ENCODE measurements at places on chromosomes 12 and 14.

DNA sequence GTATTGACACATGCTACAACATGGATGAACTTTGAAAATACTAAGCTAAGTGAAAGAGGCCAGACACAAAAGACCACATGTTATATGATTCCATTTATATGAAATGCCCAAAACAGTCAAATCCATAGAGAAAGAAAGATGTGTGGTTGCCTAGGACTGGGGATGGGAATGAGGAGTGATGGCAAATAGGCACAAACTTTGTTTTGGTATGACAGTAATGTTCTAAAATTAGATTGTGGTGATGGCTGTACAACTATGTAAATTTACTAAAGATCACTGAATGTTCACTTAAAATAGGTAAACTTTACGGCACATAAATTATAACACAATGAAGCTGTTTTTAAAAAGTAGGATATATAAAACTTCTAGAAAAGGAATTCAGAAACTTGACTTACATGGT is 41.7 kb downstream of the PPP1R13B start:
- DNase-seq: no peak

GRCh38 chr14:33682760-33683159 is 268.1 kb downstream of the EGLN3 start:
- DNase-seq: no peak

GRCh38 chr14:32121536-32121935 is 44.4 kb downstream of the ARHGAP5 start:
- no peak for DNase-seq

GRCh38 chr14:27184427-27184826 is 586.6 kb upstream of the NOVA1 start:
- no peak for DNase-seq

DNA sequence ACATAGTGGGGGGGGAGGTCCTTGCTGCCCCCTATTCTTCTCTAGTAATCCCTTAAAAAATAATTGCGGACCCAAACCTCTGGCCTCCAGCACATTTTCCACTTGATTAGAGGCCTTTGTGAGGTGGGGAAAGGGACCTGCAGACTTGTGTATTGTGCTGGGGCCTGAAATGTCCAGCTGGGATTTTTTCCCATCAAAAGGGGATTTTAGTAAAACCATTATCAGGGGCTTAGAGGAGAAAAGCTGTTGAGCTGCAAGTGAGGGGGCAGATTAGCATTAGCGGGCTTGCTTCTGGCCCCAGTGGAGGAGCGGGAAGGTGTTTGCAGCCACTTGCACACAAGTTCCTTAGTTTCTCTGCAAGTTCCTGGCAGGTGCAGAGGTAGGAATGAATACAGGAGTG is 13.9 kb downstream of the FBXL14 start:
- DNase-seq: no peak

GRCh38 chr14:104980611-104981531 is 2.7 kb upstream of the AHNAK2 start:
- no peak for DNase-seq

DNA sequence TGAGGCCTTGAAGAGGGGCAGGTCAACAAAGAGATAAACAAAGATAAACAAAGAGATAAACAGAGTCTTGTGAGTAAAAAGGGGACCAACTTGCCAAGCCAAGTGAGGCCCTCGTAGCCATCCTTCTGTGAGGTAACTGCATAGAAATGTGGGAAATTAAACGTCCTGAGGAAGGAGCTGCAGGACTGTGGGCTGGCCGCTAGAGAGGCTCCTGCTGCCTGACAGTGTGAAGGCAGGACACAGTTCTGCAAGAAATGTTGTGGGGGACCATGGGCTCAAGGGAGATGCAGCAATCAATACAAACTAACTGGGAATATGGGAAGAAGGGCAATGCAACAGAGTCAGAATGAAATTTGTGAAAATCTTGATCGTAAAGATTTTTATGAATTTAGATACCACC is 91.9 kb downstream of the SLC8A3 start:
- DNase-seq: no peak

DNA sequence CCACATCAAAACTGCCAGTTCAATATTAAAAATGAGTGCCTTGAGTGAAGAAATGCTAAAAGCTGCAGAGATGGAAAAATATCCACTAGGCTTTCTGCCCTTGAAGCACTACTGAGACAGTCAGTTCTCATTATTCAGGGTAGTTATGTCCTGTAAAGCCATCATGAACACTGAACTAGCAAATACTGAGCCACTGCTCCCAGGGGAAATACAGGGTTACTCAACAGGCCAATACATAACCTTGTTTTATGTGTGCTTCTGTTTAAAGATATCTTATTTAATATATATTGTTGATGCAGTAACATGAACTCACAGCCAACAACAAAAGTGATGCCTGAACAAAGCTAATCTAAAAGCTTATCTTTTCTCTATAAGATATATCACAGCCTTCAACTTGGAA is 3.3 kb downstream of the RAD52 start:
- no peak for DNase-seq

DNA sequence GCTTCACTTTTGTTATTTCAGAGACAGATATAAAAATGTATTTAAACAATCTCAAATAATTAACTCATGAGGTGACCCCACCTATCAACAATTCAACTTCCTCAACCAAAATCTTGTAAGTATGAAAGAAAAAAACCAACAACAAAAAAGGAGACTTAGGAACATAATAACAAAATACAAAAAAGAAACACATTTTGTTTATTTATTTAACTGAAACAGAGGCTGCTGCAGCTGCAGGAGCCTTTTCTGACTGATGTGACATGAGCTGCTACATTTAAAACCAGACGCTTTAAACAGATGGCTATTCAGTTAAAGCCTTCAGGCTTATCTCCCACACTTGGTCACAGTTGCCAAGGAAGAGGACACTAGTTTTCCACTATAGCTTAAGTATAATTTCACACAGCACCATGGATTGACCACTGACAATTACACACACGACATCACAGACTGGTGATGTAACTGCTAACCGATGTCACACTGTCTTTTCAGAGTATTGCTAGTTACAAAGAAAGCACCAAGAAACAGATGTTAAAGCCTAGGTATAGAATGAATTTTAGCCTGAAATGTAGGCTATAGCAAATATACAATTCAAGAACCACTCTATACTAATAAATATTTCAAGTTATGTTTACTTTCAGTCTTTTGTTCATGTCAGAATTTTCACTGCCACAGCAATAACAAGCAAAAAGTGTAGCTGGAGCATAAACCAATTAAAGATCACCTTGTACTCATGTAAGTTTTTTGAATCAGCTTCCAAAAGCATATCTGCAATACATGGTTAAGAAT is 113.0 kb downstream of the MED13L start:
- no peak for DNase-seq

DNA sequence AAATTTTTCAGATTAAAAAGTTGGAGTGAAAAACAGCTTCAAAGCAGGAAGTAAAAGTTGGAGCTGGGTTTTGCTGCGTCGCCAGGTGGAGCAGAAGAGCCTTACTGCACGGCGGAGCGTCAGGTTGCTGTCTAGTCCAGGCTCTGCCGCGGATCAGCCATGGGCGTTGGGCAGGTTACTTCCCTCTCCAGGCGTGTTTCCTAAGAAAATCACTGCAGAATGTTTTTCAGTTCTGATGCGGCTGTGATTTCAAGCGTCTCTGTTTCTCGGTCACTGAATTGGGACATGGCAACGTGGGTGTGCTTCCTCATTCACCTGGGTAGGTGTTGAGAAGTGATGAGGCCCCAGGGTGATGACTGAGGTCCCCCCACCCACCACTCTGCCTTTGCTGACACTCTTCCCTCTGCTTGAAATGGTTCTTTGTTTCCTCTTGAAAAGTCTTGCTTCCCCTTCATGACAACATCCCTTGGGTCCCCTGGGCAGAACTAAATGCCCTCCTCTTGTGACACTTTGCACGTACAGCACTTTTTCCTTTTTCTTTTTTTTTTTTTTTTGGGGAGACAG is 7.6 kb downstream of the EVL start:
- no peak for DNase-seq

GRCh38 chr12:48815126-48816110 is 2.9 kb upstream of the CACNB3 start:
- no peak for DNase-seq

- DNase-seq: no peak
Measured at GRCh38 chr12:45324391-45324790, 108.5 kb downstream of the ANO6 start.

DNA sequence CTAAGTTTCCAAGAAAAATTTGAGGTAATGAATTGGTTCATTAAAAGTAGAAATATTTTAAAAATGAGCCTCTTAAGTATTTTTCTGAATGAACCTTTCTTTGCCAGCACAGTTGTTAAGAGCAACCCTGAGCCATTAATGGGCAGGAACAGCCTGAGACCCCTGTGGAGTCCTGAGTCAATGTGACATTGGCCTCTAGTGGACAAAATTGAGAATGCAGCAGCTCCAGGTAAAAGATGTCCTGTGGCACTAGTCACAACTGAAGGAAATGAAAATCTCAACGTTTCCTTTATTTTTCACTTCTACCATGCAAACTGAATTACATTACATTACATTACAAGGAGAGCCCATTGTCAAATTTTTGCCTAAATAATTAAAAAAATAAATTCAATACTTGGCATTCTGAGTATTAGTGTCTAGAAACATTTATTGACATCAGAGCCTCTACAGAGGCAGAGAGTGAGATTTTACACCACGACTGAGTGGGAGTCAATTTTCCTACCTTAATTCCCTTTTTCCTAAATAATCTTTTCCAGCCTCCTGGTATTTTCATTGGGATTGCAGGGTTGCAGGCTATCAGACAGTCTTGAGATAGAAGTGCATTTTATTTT is 135.7 kb downstream of the PPM1H start:
- DNase-seq: peak; percentile 39

DNA sequence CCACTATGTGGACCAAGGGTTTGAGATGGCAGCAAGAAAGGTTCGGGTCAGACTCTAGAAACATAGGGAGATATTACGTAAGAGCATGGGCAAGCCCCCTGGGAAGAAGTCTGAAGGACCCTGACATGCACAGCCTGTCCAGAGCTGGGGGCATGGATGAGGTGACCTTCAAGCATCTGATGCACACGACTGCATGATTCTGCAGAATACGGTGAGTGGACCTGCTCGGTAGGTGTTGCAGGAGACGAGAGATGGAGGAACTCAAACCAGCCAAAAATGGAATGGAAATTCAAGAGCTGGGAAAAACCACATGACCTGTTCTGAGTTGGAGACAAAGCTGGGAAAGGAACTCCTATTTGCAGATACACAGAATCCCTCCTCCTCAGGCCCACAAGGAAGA is 43.6 kb downstream of the ANO2 start:
- no peak for DNase-seq

DNA sequence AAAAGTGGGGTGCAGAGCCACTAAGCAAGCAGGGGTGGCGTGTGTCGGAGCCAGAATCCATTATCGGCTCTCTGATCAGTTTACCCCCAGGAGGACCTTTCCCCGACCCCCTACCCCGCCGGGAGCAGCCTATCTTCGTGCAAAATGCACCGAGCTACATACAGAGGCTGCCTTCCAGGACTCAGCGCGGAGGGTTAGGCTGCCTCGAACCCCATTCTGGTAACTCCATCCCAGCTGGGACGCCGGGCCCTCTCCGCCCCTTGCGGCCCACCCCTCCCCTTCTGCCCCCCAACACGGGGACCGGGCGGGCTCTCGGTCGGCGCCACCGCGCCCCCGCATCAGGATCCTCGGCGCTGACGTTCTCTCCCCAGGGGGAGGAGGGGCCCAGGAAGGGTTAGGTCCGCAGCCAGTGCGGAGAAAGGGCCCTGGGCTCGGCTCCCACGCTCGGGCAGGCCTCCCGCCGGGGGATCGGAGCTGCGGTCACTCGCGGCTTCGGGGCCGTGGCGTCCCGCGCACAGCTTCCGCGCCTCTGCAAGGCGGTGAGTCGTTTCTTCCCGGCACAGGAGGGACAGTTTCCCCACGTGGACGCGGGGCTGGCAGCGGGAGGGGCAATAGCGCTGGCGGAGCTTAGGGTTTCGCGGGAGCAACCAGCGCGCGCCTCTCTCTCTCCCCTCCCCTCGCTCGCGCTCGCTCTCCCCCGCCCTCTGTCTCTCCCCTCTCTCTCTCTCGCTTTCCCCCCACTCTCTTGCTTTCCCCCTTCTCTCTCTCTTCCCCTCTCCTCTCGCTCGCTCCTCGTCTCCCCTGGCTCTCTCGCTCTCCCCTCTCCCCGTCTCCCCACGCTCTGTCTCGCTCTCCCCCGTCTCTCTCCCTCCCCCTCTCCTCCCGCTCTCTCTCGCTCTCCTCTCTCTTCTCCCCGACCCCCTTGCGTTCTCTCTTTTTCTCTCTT is 12.5 kb upstream of the MAP3K9 start:
- DNase-seq: peak; percentile 42

DNA sequence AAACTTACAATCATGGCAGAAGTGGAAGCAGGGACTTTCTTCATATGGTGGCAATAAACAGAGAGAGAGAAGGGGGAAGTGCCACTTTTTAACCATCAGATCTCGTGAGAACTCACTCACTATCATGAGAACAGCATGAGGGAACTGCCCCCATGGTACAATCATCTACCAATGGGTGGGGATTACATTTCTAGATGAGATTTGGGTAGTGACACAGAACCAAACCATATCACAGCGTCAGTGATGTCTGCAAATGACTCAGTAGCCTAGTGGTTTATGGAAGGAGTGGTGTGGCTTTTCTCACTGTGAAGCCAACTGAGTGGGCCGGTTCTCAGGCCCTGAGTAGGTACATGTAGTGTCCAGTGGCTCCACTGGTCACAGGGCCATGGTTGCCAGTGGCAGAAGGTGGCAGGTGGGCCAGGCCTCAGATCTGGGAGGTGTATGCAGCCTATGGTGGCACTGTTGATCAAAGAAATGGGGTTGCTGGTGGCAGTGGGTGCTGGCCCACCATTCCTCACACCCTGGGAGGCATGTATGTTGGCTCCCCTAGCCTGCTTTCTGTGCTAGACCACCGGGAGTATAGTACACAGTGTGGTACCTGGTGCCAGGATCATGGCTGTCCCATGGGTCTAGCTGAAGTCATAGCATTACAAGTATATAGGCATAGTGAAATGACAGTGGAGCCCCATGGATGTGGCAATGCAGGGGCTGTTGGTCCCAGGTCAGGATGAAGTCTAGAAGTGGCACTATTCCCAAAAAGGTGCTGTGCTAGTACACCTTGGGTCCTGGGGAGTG is 191.9 kb downstream of the NUBPL start:
- no peak for DNase-seq

DNA sequence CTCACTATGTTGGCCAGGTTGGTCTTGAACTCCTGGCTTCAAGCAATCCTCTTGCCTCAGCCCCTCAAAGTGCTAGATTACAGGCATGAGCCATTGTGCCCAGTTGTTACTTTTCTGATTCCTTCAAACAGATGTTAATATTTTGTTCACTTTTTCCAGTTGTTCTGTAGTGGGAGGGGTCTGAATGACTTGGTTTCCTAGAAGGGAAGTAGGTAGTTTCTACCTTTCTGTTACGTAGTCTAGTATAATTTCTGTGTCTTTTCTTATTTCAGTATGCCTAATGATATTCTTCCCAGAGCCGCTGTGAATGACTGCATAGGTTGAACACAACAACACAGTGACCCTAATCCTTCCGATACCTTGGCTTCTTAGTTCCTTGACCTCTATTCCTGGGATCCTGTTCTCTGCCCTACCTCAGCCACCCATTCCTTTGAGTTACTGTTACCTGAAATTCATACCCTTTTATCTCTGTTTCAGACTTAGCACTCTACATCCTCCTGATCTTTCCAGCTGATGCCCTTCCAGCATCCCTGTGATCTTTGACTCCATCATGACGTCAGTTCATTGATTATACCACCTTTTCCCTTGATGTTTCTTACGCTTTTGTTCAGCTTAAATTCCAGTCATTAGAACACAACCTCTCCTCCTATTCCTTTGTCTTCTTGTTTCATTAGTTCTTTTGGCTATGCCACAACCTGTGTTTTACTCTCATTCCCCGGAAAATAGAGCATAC is 33.3 kb downstream of the RCOR1 start:
- DNase-seq: no peak

Data from activated gamma-delta T cell treated with anti-CD3 and anti-CD28 coated beads, Interleukin-2, amount 50 U/mL, for 16 hours (primary cell).